ENCODE measurements at places on chromosomes 4 and X.

GRCh38 chr4:8248091-8248490 lies 21.5 kb upstream of the HTRA3 start:
- DNase-seq = no peak

- DNase-seq = no peak
These were observed 48.1 kb downstream of the SMC1A start for GRCh38 chrX:53374222-53374820.

DNA sequence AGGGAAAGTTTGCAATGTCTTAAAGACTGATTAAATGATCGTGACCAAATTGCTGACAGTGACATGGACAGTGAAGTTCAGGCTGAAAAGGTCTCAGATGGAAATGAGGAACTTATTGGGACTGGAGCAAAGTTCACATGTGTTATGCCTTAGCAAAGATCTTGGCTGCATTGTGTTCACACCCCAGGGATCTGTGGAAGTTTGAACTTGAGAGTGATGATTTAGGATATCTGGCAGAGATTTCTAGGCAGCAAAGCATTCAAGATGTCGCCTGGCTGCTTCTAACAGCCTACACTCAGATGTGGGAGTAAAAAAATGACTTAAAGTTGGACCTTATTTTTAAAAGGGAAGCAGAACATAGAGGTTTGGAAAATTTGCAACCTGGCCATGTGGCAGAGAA lies 21.4 kb downstream of the SCARB2 start:
- no peak for DNase-seq

- no peak for DNase-seq
These were observed 132.7 kb upstream of the TTC29 start for GRCh38 chr4:147078362-147078761.

DNA sequence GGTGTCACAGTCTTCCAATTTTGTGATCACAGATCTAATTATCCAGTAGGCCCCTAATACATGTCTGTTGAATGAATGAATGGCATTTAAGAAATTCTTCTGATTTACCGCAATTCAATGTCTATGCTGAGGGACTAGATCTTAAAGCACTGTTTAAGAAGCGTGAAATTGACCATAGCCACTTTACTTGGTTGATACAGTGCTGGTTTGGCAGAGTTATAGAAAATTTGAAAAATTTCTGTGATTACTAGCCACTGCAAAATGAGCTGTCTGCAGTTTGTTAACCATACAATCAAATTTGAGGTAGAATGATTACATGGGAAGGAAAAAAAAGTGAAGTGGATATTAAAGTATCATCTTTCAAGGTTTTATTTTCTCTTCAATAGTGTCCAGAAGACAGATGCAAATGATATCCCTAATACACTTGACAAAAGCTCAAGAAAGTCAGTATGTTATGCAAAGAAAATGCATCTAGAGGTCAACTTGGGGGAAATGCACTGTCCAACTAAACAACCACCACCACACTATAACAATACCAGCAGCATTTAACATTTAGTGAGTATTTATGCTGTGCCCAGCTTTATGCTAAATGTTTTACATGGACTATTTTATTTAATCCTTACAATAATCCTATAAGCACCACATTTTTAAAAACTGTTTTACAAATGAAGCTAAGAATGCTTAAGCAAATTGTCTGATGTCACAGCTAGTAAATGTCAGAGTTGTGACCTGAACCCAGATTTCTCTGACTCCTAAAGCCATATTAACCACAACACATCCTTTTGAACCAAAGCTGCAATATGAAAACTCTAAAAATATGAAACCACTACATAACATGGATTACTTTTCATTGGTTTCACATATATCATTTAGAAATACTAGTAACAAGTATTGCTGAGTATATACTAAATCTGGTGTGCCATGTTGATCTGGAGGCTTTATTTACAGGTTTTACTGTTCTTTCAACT lies 217.9 kb upstream of the MAB21L2 start:
- no peak for DNase-seq

DNA sequence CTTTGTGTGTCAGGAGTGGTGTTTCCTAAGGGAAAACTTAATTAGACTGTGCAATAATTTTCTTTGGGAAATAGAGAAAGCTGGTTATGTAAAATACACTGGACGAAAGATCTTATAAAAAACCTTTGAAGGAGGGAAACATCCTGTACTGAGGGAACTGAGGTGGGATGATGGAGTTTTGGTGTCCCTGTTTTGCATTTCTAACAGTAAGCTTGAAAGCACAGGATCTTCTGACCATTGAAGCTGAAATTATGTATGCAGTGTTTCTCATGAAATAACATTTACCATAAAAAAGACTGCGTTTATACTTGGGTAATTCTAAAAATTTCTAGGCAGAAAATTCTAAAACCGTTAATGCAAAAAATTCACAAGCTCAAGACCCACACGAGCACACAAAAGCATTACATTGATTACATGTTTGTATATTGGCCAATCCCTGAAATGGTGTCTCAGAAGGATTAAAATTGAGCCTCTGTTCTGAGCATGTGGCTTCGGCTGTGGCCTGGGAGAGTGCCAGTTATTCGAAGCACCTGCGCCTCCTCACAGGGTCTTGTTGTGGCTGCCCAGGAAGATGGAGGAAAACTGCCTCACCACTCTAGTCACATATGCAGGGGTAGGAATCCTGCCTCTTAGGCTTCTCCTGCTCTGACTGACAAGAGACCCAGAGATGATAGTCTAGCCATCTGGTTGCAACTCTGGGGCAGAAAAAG lies 49.5 kb downstream of the JADE3 start:
- no peak for DNase-seq

DNA sequence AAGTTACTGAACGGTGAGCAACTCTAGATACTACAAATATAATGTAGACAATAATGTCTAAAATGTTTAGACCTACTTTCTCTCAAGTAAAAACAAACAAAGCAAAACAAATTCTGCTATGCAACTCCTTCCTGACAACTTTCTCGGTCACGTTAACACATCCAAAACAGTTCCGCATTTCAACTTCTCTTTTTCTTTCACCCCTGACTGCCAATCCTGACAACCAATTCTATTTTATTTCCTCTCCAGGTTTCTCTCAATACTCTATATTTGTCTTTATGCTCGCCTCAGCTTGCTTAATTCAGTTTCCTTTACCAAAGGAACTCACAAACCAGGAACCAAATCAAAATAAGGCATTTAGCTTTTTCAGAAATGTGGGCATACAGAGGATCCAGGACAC lies 513.0 kb downstream of the FSTL5 start:
- no peak for DNase-seq

DNA sequence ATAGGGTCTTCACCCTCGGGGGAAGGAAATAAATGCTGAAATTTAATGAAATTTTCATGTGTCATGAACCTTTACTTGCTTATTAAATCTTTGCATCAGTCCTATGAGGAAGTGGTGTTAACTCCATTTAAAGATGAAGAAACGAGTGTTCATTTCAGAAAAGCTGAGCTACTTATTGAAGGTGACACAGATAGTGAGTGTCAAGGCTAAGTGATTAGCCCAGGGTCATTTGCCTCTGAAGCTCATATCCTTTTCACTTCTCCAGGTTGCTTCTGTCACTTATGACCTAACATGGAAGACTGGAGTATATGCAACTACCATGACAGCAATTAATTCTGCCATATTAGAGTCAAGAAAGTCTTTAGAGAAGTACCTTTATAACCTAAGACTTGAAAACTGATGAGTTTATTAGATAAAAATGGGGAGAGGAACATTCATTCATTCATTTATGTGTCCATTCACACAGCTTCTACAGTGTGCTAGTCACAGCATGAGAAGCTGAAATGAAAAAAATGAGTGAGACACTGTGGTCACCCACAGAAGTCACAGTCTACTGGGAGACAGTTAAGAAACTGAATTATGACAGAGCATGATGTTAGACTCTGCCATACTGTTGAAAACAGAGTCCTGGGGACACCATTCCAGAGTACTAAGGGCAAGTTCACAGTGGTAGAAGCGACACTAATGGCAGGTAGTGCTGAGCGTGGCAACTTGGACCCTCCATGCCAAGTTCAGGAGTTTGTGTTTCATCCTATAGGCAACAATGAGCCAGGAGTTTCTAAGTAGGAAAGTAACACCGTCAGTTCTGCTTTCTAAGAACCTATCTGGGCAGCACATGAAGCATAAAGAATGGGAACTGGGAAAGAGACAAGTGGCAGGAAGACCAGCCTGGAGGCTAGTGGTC lies 21.3 kb downstream of the ALPK1 start:
- DNase-seq = no peak

DNA sequence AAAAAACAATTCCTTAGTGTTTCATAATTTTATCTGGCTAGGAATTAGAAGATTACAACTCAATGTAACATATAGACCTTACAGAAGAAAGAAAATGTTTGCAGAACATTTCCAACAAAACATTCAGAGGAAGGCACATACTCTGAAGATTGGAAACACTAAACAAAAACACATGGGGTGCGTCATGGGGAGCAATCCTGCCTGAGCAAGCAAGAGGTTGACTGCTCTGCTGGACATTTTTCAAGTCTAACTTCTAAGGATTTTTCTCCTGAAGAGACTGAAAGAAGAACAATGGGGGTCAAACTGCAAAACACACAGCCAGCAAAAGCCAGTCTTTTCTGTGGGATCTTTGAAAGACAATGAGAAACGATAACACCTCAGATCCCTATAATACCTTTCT lies 182.8 kb downstream of the GUCY2F start:
- no peak for DNase-seq

GRCh38 chr4:35087218-35087617 lies 1157.1 kb downstream of the ARAP2 start:
- no peak for DNase-seq

DNA sequence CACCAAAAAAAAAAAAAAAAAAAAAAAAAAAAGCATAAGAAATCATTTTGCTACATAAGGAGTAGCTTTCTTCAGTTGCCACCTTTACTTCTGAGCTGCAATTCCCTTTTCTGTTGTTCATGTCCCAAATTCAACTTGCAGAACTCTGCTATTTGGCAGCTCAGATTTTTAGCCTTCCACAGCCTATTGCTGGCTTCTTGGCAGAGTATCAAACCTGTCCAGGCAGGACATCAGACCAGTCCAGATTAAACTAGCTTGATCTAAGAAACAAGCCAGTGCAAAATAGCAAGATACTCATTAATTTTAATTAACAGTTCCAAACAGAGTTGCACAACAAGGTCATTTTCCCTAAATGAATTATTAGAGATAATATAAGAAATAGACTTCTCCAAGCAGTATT lies 123.6 kb upstream of the NR3C2 start:
- DNase-seq = no peak

- no peak for DNase-seq
These were observed 1269.5 kb downstream of the RAPGEF2 start for GRCh38 chr4:160372390-160372789.

DNA sequence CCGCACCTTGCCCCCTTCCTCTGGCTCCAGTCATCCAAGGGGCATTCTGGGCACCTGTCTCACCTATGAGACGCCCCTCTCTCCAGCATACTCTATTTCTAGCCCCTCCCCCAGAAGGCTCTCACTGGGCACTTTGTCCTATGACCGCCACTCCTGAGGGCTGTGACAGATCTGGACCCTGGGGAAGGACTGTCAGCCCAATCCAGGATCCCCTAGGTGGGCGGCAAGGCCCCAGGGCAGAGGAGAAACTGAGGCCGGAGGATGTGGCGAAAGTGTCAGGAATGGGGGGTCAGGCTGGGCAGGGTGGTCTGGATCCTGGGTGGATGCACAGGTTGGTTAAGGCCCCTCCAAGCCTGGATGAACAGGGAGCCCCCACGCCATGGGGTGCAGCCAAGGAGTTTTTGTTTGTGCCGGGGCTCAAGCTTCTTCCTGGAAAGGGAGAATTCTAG lies 16.2 kb upstream of the NAT8L start:
- DNase-seq = no peak

GRCh38 chrX:30787012-30787411 lies 102.0 kb downstream of the TAB3 start:
- DNase-seq = no peak

DNA sequence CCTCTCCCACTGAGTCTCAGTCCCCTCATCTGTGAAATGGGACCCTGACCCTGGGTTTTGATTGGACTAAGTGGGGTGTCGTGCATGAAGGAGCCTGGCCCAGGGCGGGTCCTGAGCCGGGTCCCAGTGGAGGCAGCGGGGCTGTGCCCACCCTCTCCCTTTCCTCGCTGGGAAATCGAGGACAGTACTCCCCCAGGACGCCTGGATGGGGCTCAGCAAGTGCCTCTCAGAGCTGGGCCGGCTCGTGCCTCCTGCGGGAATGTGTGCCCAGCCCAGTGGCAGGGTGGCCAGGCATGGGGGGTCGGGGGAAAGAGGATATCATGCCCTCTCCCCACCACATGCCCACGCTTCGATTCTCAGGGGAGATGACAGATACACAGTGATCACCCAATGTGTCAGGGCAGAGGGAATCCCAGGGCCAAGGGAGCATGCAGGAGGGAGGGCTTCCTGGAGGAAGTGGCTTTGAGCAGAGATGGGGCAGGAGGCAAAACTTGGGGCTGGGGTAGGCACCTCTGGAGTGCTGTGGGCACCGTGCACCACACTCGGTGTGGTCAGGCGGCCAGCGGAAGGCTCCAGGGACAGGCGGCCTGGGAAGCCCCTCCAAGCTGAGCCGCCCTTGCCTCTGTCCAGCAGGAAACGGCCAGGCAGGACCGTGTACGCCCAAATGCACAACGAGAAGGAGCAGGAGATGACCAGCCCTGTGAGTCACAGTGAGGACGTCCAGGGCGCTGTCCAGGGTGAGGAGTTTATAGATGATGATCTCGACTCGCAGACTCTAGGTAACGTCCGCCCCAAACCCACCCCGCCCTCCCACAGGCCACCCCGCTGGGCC lies 203.0 kb downstream of the AFAP1 start:
- no peak for DNase-seq

GRCh38 chr4:81495345-81495744 lies 23.6 kb upstream of the RASGEF1B start:
- no peak for DNase-seq

DNA sequence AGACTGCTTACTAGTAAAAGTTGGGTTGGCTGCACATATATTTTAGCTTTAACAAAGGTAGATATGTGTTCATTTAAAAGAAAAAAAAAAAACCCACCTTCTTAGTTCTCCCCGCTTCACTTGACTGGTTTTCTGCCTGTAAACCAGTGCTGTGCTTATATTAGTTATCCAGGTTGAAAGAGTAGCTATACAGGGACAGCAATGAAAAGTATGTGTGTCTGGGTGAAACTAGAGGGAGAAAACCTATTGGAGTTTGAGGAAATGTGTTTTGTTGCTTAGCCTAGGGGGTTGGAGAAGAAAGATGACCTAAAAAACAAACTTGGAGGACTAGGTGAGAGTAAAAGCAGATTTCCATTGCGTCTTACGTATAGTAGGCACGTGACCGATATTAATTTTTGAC lies 4.5 kb downstream of the JADE1 start:
- DNase-seq = no peak

DNA sequence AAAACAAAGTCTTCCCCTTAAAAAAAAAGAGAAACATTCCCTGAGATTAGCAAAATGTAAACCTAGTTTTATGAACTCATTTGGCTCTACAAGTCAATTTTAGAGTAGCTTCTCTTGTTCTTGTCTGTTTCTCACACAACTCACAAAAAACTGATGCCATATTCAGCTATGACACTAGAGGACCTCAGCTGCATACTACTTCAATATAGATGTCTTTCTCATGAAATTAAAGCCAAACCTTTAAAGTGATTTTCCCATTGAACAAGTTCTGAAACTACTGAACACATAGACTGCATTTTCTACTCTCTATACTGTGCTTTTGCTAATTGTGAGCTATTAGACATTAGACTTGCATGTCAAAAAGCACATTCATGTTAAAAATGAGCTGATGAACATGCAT lies 49.8 kb downstream of the TBCK start:
- DNase-seq = no peak
